ENCODE measurements at places on chromosomes 1 and 21. TPM values are rescaled to one million over a fixed set of nuclear protein-coding genes. Genes with fewer than 3 reads are reported as not detected.

Gene SPRR3
- total RNA-seq = not detected

GRCh38 chr1:1381294-1381693 is 6.3 kb upstream of the AURKAIP1 start:
- H3K4me3 ChIP-seq = no peak overlapping the region
- H3K27me3 ChIP-seq = no peaks in the 10 kb centered on the region
- DNase-seq = no peak
- H3K4me1 ChIP-seq = no peaks in the 10 kb centered on the region

Gene KCND3
- 12.6 TPM for total RNA-seq

DNA sequence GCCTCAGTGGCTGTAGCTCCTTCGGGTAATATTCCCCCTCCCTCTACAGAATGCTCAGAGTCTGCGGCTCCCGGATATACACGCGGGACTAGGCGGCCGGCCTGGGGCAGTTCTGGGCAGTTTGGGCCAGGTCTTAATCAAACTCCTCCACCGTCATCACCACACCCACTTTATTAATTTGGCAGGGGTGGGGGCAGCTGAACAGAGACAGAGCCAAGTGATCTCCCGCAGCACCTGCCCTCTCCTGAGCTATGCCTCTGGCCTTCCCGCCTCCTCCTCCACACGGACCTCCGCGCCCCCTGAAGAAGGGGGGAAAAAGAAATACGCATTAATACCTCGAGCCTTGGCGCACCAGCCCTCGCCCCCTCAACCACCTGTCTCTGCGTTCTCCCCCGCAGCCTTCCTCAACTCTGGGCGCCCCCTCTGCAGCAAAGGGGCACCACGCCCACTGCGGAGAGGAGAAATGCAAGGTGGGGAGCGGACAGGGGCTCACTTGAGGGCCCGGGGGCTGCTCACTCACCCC is 42.6 kb downstream of the CD34 start:
- peak; percentile 87 for DNase-seq
- H3K36me3 ChIP-seq = peaks cover under 1% of the 10 kb centered on the region
- peaks cover 64% of the 10 kb centered on the region for H3K4me1 ChIP-seq
- H3K4me3 ChIP-seq = peak overlapping the region; percentile 97
- H3K27ac ChIP-seq = peak overlapping the region; percentile 96

DNA sequence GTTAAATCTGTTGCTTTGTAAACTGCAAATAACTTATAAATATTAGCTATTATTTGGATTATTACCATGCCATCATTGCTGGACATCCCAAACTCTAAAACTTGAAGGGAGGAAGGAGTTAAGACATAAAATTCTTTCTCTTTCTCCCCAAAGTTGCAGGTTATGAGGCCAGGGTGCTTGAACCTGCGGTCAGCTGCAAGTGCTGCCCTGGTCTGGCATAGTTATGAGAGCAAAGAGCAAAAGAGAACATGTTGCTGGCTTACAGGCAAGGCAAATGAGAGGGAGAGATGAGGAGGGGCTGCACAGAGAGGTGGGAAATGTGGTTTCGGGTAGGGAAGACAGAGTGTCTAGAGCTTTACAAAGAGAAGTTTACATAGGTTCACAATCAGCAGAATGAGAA is 30.8 kb downstream of the GADD45A start:
- H3K4me3 ChIP-seq = no peak overlapping the region
- H3K36me3 ChIP-seq = no peaks in the 10 kb centered on the region
- no peaks in the 10 kb centered on the region for H3K27me3 ChIP-seq
- peaks cover 13% of the 10 kb centered on the region for H3K4me1 ChIP-seq
- no peak for DNase-seq
- no peak overlapping the region for H3K27ac ChIP-seq

DNA sequence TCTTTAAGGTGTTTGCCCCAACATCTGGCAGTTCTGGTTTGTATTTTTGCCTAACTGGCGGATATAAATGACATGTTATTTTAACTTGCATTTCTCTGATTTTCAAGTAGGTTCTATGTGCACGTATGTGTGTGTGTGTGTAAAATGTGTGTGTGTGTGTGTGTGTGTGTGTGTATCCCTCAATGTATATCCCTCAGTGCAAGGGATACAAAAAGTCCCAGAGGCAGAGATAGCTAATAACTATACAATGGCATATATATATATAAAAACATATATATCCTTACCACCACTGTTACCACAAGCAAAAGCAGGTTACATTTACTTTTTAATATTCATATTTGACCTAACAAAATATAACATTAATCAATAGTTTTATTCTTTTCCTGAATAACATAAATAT is 95.0 kb upstream of the NR5A2 start:
- no peak overlapping the region for H3K27ac ChIP-seq

GRCh38 chr1:36128126-36128904 is 3.3 kb upstream of the COL8A2 start:
- no peak overlapping the region for H3K4me3 ChIP-seq
- no peaks in the 10 kb centered on the region for H3K36me3 ChIP-seq
- no peak for DNase-seq
- H3K4me1 ChIP-seq = peaks cover 26% of the 10 kb centered on the region
- H3K27ac ChIP-seq = no peak overlapping the region

DNA sequence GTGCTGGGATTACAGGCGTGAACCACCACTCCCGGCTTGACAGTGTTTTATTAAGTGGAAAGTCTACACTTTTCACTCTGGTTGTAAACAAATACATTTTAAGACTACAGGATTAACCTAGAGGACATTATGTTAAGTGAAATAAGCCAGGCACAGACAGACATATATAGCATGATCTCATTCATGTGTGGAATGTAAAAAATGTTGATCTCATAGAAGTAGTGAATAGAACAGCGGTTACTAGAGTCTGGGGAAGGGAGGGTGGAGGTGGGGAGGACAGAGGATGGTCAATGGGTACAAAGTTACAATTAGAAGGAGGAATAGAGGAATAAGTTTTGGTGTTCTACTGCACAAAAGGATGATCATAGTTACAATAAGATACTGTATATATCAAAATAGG is 16.9 kb downstream of the CTH start:
- no peaks in the 10 kb centered on the region for H3K27me3 ChIP-seq
- no peaks in the 10 kb centered on the region for H3K4me1 ChIP-seq
- no peak overlapping the region for H3K4me3 ChIP-seq
- H3K27ac ChIP-seq = no peak overlapping the region
- DNase-seq = no peak

DNA sequence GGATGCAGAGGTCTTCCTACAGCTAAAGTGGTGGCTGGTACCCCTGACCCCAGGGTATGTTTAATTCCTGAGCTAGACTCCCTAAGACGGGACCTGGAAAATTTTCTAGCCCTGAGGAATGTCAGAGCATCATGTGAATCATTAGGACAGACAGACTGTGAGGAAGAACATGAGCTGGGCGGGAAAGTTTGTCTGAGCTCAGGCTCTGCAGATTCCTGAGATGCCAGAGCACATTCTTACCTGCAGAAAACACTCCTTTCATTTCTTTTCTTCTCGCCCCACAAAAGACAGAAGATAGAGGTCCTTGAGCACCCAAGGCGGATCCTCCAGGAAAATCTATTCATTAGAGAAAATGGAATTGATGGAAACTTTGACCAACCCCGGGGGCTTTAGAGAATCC is 6.5 kb downstream of the CAPN2 start:
- no peaks in the 10 kb centered on the region for H3K27me3 ChIP-seq
- H3K27ac ChIP-seq = no peak overlapping the region
- peaks cover 34% of the 10 kb centered on the region for H3K4me1 ChIP-seq

Gene LCE1B
- total RNA-seq = not detected

- DNase-seq = no peak
- H3K27me3 ChIP-seq = no peaks in the 10 kb centered on the region
- H3K4me3 ChIP-seq = no peak overlapping the region
- H3K4me1 ChIP-seq = no peaks in the 10 kb centered on the region
Measured at GRCh38 chr1:227893949-227894721, 53.6 kb downstream of the WNT9A start.
